Ovary (tissue), 10 donors: ENCODE measurements at places on chromosomes 1 and 21. TPM values are rescaled to one million over a fixed set of nuclear protein-coding genes. Genes with fewer than 3 reads are reported as not detected.

DNA sequence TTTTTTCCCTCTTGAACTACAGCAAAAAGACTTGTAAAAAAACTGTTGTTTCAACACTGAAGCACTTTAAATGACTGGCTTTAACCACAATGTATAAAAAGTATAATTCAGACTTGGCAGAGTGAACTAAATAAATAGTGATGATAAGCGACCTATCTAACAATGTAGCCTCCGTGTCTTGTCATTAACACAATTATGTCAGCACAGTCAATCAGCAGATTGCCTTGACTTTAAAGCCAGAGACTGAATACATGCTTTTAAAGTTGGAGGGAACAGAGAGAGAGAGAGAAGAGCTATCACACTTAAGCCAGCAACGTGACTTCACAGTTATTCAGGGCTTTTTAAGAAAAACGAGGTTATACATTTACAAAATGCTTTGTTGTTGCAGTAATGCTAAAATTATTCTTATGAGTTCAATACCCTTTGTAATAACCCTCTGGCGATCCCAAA is 378.1 kb downstream of the LMO4 start:
- no peaks in the 10 kb centered on the region for H3K36me3 ChIP-seq
- no peak for DNase-seq
- H3K27ac ChIP-seq, result no peak overlapping the region
- no peak overlapping the region for H3K4me3 ChIP-seq

Gene TSPAN2
- 12.5 TPM for polyA plus RNA-seq

GRCh38 chr21:45319461-45320211 is 31.9 kb upstream of the POFUT2 start:
- no peak overlapping the region for H3K4me3 ChIP-seq
- DNase-seq, result peak; percentile 43
- no peaks in the 10 kb centered on the region for H3K27me3 ChIP-seq
- peaks cover 20% of the 10 kb centered on the region for H3K4me1 ChIP-seq
- H3K27ac ChIP-seq, result peak overlapping the region; percentile 33

GRCh38 chr1:186717286-186717685 is 37.1 kb upstream of the PTGS2 start:
- H3K27me3 ChIP-seq, result no peaks in the 10 kb centered on the region
- no peak overlapping the region for H3K4me3 ChIP-seq
- no peaks in the 10 kb centered on the region for H3K4me1 ChIP-seq
- no peak for DNase-seq

DNA sequence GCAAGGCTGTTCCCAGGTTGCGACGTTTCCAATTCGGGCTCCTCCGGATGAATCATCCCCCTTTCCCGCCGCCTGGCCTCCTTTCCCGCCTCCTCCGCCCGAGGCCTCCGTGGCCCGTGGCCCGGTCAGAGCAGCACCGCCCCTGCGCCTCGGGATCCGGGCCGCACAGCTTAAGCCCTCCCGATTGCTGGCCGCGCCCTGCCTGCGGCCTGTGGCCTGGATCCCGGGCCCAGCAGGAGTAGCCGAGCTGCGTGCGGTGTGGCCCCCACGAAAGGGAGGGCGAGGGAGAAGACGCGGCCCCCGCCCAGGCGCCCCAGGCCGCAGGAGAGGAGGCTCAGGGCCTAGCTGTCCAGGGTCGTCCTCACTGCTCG is 1.0 kb downstream of the TMEM200B start:
- H3K4me1 ChIP-seq, result peaks cover 14% of the 10 kb centered on the region
- H3K36me3 ChIP-seq, result no peaks in the 10 kb centered on the region
- peak; percentile 76 for DNase-seq
- H3K4me3 ChIP-seq, result peak overlapping the region; percentile 66

DNA sequence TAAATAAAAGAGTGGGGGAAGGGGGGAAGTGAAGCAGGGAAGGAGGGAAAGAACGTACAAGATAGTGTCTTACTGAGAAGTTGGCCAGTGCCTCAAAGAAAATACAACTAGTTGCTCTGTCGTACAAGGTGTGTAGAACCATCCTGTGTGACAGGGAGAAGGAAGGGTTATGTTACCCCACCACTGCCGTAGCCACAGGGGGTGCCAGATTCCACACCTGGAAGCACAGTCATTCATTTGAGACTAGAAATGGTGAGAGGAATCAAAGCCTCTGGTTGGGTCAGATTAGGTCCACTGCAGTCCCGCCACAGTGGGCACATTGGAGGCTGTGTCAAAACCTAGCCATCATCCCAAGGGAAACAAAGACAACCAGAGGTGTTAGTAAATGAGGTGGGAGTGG is 2.7 kb upstream of the ERI3 start:
- DNase-seq, result no peak
- H3K4me3 ChIP-seq, result no peak overlapping the region
- no peak overlapping the region for H3K27ac ChIP-seq

Gene PLD5
- 6.2 TPM for polyA plus RNA-seq

DNA sequence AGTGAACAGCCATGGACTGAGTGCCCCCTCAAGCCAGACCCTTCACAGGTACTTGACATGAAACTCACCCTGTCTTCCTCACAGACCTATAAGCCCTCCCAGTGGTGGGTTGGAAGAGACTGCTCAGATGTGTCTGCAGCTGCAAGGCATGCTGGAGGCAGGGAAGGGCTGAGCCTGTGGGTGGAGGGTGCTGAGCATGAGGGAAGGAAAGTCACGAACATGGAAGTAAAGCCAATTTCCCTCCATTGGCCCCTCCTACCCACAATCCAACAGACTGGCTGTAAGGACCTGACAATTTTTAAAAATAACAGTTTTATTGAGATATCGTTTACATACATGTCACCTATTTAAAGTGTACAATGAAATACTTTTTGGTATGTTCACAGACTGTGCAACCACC is 44.1 kb downstream of the RCSD1 start:
- H3K27me3 ChIP-seq, result no peaks in the 10 kb centered on the region
- DNase-seq, result no peak
- no peak overlapping the region for H3K4me3 ChIP-seq
- no peaks in the 10 kb centered on the region for H3K4me1 ChIP-seq

Gene USP25
- polyA plus RNA-seq, result 11.9 TPM

DNA sequence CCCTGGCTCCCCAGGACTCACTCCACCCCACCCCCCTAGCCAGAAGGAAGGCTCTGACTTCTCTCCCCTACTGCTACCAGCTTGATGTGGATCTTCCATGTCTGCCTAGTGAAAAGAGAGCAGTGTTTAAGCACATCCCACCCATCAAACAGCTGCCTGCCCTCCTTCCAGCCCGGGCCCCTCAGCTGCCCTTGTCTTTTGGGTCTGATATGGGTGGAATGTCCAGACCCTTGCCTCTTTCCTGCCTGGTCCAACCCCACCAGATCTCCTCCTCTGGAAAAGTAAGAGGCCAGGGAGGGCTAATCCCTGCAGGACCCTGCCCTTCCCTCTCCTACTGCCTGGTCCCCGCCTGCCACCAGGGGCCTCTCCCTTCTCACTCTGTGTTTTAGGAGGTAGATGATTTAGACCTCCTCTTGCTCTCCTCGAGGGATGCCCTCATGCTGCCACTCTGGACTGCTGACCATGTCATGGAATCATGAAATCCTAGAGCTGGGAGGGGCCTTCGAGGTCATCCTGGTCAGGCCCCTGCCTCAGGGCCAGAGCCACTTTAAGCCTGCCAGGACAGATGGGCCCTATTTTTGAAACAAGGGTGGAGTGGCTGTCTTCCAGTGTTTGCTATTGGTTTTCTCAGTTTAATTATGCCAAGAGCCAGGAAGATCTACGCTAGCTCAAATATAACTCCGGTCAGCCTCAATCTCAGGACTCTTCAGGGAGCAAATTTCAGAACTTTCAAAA is 15.8 kb upstream of the HSPG2 start:
- no peaks in the 10 kb centered on the region for H3K36me3 ChIP-seq
- H3K4me1 ChIP-seq, result peaks cover 3% of the 10 kb centered on the region
- no peak for DNase-seq
- no peak overlapping the region for H3K4me3 ChIP-seq
- no peak overlapping the region for H3K27ac ChIP-seq

- H3K36me3 ChIP-seq, result no peaks in the 10 kb centered on the region
- no peak overlapping the region for H3K4me3 ChIP-seq
- no peak overlapping the region for H3K27ac ChIP-seq
- no peak for DNase-seq
Observed at GRCh38 chr1:220330265-220330664, 58.0 kb upstream of the RAB3GAP2 start.

Gene LDLRAD1
- 0.05 TPM for polyA plus RNA-seq

GRCh38 chr1:210246447-210246846 is 13.9 kb downstream of the SERTAD4 start:
- no peaks in the 10 kb centered on the region for H3K27me3 ChIP-seq
- H3K36me3 ChIP-seq, result no peaks in the 10 kb centered on the region
- no peaks in the 10 kb centered on the region for H3K4me1 ChIP-seq
- no peak overlapping the region for H3K27ac ChIP-seq
- no peak for DNase-seq

DNA sequence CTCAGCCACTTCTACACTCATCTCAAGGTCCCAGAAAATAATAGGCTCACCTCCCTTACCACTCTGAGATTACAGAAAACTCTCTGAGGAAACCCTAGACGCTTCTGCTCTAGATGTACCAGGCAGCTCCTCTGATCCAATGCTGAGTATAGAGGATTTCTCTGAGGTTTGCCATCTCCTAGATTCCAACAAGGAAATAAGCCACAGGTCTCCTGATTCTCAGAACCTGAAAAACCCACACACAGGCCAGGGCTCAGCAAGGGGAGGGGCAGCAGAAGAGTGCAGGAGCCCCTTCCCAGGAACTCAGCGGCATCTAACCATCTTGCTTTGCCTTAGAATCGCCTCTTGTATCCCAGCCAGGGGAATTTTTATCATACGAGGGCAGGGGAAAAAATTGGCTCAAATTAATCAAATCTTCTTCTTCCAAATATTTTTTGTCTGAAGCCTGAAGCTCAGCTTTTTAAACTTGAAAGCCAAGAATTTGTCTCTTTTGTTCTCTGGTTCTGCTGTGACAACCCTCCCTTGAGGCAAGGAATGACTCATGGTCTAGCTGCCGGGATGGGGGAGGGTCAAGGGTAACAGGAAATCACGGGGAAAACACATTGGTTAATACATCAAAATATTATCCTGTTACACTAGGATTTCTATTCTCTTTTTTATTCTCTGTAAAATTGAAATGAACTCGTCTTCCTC is 30.8 kb downstream of the GORAB start:
- peak overlapping the region; percentile 27 for H3K27ac ChIP-seq
- peaks cover 6% of the 10 kb centered on the region for H3K4me1 ChIP-seq
- peak; percentile 60 for DNase-seq
- H3K27me3 ChIP-seq, result no peaks in the 10 kb centered on the region

DNA sequence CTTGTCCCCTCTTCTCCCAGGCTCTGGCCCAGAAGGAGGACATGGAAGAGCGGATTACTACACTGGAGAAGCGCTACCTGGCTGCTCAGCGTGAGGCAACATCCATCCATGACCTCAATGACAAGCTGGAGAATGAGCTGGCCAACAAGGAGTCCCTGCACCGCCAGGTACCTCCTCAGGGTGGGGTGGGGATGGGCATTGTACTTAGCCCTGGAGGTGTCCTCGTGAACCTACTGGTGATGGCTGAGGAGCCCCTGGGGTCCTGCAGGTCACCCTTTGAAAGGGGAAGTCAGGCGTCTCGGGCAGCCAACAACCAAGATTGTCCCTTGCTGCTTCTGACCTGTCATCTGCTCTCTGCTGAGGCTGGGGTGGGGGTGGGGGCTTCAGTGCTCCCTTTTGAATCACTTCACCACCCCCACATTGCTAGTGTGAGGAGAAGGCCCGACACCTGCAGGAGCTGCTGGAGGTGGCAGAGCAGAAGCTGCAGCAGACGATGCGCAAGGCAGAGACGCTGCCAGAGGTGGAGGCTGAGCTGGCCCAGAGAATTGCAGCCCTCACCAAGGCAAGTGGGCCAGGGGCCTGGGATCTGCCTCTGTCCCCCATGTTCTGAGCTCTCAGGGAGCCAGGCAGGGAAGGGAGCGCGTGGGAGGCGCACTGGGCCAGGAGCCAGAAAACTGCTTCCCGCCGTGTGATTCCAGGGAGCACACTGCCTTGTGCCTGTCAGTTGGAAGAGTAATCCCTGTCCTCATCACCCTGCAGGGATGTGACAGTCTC is 19.7 kb downstream of the PPFIA4 start:
- no peaks in the 10 kb centered on the region for H3K27me3 ChIP-seq
- H3K4me3 ChIP-seq, result no peak overlapping the region
- H3K4me1 ChIP-seq, result peaks cover 2% of the 10 kb centered on the region

- H3K27ac ChIP-seq, result no peak overlapping the region
- H3K4me3 ChIP-seq, result no peak overlapping the region
- no peaks in the 10 kb centered on the region for H3K4me1 ChIP-seq
Observed at GRCh38 chr1:55310505-55310971, 95.4 kb upstream of the USP24 start.

- no peaks in the 10 kb centered on the region for H3K36me3 ChIP-seq
- DNase-seq, result no peak
- H3K27ac ChIP-seq, result peak overlapping the region; percentile 77
- peaks cover 38% of the 10 kb centered on the region for H3K4me1 ChIP-seq
Observed at GRCh38 chr1:151368393-151369301, 3.9 kb downstream of the SELENBP1 start.

- H3K27ac ChIP-seq, result no peak overlapping the region
- no peaks in the 10 kb centered on the region for H3K36me3 ChIP-seq
- H3K27me3 ChIP-seq, result no peaks in the 10 kb centered on the region
- H3K4me3 ChIP-seq, result no peak overlapping the region
Observed at GRCh38 chr1:7991504-7992440, 30.3 kb downstream of the PARK7 start.

Gene IFI44
- polyA plus RNA-seq, result 32.9 TPM

DNA sequence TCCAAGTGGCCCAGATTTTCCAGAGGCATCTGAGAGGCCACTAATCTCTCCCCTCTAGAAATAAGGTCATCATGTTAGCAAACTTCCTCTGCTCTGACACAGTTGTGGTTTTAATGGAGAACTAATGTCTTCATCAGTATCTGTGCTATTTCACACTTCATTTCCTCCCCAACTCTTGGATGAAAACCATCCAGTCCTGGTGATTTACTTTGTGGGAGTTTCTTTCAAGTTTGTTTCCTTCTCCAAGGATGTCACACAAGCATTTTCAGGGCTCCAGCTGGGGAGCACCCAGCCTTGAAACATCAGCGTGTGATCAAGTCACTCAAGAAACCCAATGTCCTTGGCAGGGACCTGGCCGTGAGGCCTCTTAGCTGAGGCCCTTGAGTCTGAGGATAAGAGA is 38.8 kb downstream of the TBX15 start:
- no peaks in the 10 kb centered on the region for H3K27me3 ChIP-seq
- no peak overlapping the region for H3K4me3 ChIP-seq
- no peak for DNase-seq
- no peaks in the 10 kb centered on the region for H3K36me3 ChIP-seq
- H3K4me1 ChIP-seq, result no peaks in the 10 kb centered on the region
- no peak overlapping the region for H3K27ac ChIP-seq

DNA sequence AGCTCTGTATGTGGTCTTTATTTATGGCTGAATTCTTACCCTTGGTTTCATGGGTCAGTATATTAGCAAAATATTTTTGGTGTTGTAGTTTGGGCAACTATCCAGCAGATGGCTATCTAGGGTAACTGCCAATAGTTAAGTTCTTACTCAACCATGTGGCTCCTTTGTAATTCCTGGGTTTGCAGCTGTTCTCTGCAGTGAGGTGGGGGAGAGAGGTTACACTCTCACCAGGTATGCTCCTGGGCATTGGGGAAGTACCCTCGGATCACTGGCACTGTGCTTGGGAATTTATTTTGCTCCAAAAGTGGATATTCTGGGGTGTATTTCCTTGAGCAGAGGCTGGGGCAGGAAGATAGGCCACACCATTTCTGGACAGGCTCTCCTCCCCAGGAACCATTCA is 436.7 kb upstream of the TMPRSS15 start:
- DNase-seq, result no peak
- H3K36me3 ChIP-seq, result no peaks in the 10 kb centered on the region
- H3K27ac ChIP-seq, result no peak overlapping the region
- no peak overlapping the region for H3K4me3 ChIP-seq
- no peaks in the 10 kb centered on the region for H3K27me3 ChIP-seq

Gene ZMYM4
- 15.9 TPM for polyA plus RNA-seq
